Stimulated activated naive CD4-positive, alpha-beta T cell treated with Interleukin-2 at 50 U/mL for 16 hours (primary cell): ENCODE measurements at places on chromosomes 2 and 18.

DNA sequence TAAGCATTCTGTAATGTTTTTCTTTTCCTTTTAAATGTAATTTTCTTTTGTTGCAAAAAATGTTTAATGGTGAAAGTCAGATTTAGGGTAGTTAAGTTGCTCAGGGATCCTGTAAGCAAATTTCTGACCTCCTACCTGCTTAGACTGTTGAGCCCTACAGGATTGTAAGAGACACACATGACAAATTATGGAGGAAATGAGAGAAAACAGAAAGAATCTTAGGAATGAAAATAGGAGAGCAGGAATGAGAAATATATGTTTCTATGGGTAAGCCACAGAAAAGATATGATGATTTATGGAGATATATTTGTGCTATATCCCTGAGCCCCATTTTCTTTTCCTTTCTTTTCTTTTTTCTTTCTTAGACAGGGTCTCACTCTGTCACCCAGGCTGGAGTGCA lies 28.3 kb downstream of the CYBRD1 start:
- DNase-seq: no peak

DNA sequence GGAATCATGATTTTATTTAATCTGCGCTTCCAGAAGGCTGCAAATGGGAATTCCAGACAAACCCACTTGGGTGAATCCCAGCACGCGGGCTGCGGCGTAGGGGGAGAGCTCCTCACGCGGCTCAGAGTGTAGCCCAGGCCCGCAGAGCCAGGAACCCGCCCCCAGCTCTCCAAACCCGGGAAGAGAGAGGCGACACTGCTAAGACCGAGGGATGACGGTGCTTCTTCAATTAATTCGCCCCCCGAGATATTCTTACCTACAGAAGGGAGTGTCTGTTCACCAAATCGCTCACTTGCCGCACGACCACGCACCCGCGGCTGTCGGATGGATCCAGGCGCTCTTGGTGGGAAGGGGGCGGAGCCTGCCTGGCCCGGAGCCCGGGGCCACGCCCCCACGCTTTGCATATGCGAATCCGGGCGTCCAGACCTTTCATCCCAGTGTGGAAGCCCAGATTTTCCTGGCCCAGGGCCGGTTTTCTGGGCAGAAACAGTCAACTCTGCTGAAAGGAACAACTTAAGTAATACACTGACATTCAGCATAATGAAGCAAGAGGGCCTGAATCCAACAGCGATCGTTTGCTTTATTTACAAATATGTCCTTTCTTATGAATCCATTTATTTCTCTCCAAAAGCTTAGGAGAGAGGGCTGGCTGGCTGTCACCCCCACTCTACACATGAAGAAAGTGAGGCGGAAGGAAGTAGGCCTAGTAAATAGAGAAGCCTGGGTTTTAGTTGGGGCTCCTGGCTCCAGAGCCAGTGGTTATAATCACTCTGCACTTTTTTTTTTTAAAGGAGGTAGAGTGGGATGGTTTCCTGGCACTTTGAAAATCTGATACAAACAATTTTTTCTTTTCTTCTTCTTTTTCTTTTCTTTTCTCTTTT lies at the start of gene SLC19A3:
Gene SLC19A3 (minus strand): TSS at position 342 of the 881 bp plus-strand sequence. CDS start 15,710 bp downstream, outside the sequence.
- no peak for DNase-seq

DNA sequence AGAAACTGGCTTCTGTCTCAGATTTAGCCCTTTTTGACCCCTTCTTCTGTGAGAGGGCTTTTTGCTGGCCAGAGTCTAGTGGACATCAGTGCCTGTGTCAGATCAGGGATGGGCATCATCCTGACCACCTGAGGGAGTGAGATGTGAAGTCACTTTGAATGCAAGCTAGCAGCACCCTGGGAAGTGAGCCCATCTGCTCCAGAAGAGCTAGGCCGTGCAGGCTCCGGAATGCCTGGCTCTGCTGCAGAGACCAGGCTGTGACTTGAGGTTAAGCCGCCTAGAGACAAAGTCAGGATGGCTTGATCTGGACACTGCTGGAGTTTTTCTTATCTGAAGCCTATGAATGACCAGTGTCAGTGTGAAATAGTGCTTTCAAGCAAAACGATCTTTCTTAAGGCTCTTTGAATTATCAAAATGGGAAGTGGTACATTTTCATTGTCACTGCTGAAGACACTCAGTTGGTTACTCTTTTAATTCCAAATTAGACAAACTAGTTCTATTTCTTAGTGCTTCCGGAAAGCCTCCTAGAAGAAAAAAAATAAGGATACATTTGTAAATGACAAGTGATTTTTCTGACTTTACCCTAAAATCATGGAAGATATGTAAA lies 20.8 kb downstream of the DGUOK start:
- DNase-seq: no peak

DNA sequence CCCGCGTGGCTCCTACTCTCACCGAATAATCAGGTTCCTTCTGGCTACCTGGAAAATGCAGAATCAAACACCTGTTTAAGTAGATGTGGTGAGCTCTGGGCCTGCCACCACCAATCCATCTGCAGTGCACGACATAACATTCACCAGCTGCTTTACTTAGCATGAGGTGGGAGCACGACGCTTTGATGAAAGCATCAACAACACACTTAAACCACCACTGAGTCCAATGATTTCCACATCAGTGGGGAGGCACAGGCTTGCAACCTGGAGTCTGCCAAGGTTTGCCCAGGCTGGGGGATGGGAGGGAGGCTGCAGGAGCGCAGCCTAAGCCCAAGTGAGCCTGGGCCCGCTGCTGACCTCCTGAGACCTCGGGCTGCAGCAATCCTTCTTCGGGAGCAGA lies 415.5 kb downstream of the MEIS1 start:
- DNase-seq: no peak

DNA sequence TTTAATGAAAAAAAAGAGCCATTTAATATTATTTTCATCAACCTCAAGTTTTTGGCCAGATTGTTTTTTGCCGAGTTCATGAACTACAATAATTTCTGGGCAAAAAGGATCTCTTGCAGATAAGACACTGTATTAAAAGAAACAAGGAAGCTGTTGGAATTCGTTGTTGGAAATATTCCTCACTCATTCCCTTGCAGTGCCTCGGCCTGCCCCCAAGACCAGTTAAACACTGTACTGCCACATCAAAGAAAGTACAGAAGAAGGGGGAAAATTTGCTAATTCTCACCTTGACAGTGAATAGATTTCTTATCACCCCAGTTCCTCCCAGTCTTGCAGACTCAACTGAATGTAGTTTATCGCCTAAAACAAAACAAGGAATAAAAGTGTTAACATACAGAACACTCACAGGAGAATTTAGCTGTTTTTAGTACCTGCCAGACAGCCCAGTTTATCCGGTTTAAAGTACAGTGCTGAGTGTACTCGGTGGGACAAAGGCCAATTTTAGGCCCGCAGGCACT lies 1.2 kb downstream of the IDH1 start:
- no peak for DNase-seq

GRCh38 chr2:49582946-49583345 lies 428.6 kb upstream of the FSHR start:
- no peak for DNase-seq

- no peak for DNase-seq
These were observed 29.3 kb downstream of the MBP start for GRCh38 chr18:77103187-77103850.

DNA sequence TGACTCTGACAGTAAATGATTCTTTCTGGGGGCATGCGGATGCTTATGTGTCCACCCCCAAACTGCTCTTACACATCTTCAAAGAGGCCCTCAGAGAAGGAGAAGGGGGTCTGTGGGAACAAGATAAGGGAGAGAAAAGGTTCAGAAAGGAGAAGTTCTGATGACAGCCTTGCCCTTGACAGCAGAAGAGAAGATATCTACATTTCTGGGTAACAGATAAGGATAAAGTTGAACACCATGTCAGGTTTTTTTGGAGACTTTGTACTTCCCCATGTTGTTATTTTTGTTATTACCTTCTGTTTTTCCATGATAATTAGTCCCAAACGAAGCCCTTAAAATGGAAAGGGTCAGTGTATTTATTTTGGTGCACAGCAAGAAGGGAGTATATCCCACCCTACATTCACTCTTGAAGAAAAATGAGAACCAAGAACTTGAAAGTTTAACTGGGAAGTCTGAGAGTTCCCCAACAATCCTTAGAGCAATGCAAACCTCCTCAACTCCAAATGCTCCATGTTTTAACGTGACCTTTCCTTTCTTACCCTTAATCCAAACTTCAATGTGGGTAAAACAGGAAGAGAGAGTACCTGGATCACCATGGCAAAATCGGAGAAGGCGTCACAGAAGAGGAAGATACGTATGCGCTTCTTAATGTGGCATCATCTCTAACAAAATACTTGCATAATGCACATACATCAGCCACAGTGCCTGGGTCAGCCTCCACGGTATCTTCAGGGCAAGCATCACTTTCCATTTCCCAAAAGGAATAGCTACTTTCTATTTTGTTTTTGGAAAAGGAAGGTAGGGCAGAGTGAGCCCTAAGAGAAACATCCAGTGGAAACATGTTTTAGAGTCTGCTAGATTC lies 264.6 kb upstream of the STON1 start:
- no peak for DNase-seq

GRCh38 chr2:218266316-218266979 lies 3.5 kb downstream of the AAMP start:
- DNase-seq: no peak

- DNase-seq: no peak
These were observed 354.2 kb downstream of the EN1 start for GRCh38 chr2:118493213-118493612.

DNA sequence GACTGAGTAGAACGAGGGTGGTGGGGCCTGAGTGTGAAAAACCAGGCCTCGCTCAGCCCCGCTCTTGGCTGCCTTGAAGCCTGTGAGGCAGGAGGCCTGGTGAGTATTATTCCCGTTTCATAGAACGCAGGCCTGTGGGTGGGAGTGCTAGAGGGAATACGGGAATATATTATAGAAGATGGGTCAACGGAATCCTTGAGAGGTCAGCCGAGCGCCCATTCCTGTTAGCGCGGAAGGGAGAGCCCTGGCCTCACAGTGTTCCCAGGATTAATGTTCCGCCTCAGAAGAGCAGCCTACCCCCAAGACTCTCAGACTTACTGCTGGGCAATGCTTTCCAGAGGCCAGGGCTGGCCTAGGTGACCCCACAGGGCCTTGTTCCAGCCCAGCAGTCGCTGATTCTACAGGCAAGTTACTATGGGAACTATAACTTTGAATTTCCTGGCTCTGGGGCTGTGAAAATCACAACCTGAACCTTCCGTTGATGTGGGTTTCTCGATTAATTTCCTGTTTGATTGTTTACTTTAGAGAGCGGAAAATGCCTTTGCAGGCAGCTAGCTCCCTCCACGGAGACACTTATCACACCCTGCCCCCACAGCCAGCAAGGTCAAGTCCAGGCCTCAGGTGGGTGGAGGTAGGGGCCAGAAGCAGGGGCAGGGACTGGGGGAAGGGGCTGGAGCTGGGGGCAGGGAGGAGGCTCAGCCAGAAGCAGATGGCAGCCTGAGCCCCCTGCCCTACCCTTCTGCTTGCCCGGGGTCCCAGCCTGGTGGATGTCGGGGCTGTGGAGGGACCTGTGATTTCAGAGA lies 108.3 kb downstream of the SMAD7 start:
- DNase-seq: peak; percentile 30

DNA sequence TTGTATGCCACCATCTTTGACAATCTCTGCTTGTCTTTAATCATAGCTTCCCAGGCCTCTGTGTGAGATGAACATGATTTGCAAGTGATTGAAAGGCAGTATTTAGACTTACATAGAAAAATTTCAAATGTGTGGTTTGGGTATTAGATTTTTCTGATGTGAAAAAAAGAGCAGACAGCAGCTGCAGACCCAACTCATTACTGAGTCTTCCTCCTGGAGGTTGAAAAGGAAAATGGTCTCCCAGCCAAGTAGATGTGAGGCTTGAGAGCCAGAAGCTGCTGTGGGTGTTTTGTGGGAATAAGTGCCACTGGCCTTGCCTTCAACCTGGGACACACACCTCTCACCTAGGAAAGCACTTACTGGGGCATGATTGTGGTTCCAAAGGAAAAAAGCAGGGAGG lies 92.5 kb downstream of the KCTD18 start:
- DNase-seq: no peak

GRCh38 chr2:197198890-197199289 lies 111.7 kb downstream of the ANKRD44 start:
- peak; percentile 85 for DNase-seq

GRCh38 chr2:71223767-71224333 lies 3.1 kb downstream of the PAIP2B start:
- no peak for DNase-seq

GRCh38 chr18:6013171-6013810 lies 118.0 kb upstream of the TMEM200C start:
- no peak for DNase-seq

DNA sequence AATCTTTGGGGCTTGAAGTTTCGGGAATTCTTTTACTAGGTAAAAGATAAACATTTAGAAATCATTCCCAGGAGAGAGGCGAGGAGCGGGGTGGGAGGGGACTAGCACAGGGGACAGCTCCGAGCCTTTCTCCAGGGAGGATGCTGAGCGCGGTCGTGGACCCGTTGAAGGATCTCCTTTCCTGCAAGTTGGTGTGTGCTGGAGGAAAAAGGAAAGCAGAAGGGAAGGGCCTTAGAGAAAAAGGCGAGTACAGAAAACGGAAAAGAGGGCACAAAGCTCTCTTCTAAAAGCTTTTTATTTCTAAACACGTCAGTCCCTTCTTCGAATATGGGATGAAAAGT lies 640 bp downstream of the SLC39A6 start:
- DNase-seq: no peak

- no peak for DNase-seq
These were observed 1.1 kb upstream of the TACR1 start for GRCh38 chr2:75200140-75201096.

GRCh38 chr18:22214731-22215528 lies 45.5 kb downstream of the GATA6 start:
- DNase-seq: no peak

DNA sequence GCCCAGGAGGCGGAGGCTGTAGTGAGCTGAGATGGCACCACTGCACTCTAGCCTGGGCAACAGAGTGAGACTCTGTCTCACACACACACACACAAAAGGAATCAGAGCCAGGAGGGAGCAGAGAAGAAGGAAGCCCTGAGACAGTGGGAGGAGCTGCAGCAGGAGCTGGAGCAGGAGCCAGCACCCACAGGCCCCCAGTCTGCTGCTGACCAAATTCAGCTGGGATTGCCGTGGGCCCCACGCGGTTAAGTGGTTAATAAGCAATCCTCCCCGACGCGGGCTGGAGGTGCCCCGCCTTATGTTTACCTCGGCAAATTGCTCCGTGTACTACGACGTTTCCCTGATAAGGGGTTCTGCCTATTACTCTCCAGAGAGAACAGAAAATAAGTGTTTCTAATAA lies 265.3 kb downstream of the TWIST2 start:
- DNase-seq: no peak

GRCh38 chr2:124888431-124888830 lies 863.3 kb downstream of the CNTNAP5 start:
- DNase-seq: no peak

DNA sequence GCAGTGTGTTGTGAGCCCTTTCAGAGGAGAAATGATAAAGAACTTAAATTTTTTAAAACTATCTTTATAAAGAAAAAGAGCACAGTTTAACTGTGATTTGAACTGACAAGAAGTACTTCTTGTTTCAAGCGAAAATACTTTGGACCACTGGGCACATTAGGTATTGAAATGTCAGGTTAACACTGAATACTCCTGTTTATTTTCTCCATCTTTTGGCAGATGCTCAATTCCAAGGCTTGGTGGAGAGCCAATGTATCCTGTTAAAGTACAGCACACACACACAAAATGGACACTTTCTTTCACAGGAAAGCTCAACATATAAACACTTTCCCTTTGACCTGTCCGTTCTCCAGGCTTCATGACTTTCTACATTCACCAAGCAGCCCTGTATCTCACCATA lies 32.6 kb upstream of the SP3 start:
- no peak for DNase-seq
